ENCODE measurements at places on chromosomes 2 and 18.
A peak's percentile ranks its signal among the peaks of the same experiment; 100 is the strongest.

DNA sequence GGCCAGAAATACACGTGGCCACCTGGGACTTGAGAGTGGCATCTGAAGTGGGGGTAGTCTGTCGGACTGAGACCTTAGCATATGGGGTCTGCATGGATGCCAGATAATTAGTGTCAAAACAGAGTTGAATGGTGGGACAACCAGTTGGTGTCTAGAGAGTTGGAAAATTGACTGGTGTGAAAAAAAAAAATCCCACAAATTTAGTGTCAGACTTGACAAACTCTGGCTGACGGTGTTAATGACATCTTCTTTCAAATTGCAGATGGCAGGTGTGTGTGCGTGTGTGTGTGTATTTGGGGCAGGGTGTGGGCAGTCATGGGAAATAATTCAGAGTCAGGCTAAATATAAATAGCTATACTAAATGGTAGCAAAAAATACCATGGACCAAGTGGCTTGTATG, 365.4 kb upstream of the RGPD4 start:
- no peak for DNase-seq

DNA sequence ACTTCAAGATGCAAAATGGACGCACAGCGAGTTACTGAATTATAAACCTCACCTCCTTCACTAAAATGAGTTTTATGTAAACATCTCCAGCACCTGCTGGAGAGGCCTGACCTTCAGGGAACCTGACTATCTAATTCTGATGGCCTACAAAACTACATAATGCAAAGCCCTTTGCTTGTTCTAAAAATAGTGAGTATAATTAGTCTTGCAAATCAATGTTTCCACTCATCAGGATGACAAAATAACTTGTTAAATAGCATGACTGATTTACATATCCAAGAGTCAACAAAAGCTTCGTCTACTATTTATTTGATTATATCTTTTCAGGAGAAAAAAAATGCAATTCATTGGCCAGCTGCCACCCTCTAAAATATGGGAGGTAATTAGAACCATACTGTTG, 326.3 kb upstream of the MC4R start:
- DNase-seq = no peak

DNA sequence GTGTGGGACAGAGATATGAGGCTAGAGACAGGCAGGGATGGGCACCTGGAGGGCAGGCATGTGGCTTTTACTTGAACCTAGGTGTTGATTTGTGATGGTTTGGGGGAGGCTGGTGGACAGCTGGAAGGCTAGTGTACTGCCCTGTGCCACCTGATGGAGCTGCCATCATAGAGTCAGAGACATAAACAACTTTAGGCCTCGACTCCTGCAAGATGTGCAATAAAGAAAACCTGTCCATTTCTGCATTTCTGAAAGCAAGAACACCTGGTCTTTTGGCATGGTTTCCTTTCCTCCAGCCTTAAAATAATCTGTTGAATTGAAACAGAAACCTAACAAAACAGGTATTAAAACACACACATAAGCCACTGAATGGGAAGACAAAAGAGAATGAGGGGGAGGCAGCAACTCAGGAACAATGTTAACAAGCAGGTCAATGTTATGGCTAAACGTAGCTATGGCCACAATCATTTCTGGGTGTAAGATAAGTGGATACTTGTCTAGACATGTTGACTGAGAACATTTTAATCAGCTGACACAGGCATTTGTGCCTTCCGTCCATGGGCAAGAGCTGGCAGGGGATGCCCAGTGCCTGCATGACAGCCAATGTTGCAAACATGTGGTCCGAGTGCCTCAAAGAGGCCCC, 87.8 kb downstream of the KCTD1 start:
- DNase-seq = no peak

DNA sequence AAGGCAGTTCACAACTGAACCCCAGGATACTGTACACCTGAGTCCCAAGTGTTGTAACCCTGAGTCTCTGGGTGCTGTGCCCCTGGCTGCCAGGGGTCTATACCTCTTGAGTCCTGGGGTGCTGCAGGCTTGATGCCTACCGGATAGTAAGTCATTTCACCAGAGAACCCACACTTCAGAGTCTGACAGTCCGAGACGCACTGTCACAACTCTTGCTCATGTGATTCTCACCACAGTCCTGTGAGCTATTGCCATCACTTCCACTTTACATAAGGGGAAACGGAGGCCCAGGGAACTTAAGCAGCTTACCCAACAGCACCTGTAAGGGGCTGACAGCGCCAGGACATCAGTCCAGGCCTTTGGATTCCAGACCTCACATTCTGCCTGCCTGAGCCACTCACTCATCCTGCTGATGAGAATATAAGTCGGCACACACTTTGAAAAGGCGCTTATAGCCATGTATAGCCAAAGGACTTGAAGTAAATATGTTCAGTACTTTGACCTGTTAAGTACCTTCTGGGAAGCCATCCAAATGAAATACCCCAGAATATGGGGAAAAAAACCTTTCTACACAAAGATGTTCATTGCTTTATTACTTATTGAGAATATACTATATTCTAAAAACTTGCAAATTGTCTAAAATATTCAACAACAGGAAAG, 180.7 kb upstream of the ID2 start:
- no peak for DNase-seq

GRCh38 chr2:10223932-10224720, 78.6 kb upstream of the HPCAL1 start:
- DNase-seq = peak; percentile 8

DNA sequence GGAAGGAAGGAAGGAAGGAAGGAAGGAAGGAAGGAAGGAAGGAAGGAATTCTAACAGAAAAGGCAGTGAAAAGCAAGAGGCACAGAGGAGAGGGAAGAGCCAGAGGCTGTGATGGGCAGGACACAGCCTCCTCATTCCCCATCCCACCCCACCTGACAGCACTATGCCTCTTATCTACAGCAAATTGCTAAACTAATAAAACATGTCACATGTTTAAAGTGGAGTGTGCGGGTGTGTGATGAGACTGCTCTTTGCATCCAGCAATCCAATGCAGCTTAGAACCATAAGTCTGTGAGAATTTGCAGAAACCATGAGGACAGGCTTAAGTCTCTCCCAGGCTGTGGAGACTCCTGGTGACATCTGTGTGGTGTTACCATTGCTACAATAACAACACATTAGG, 108.4 kb upstream of the ALK start:
- DNase-seq = no peak
